Thoracic aorta endothelial cell (primary cell): ENCODE measurements at places on chromosomes 2 and 18. TPM values are rescaled to one million over a fixed set of nuclear protein-coding genes. Genes with fewer than 3 reads are reported as not detected.

Gene GPAT2
- total RNA-seq: 6.5 and 7.4 TPM in 2 replicates

Gene RESP18
- total RNA-seq: not detected in 2 replicates

Gene HOXD11
- total RNA-seq: not detected in 2 replicates

Gene ACTG2
- not detected in 2 replicates for total RNA-seq

Gene STEAP3
- 20.3 and 27.9 TPM in 2 replicates for total RNA-seq

Gene PAX3
- total RNA-seq: not detected in 2 replicates

Gene ZC3H6
- total RNA-seq: 3.7 and 4.5 TPM in 2 replicates

Gene KLHL14
- total RNA-seq: not detected in 2 replicates

Gene TRAF3IP1
- total RNA-seq: 8.5 and 10.4 TPM in 2 replicates

Gene TEX44
- not detected in 2 replicates for total RNA-seq

Gene TRPM8
- total RNA-seq: not detected in 2 replicates

Gene SLC4A3
- total RNA-seq: 0.13 and 0.22 TPM in 2 replicates

Gene ZNF804A
- total RNA-seq: under 0.01 TPM in 2 replicates

Gene REG3A
- total RNA-seq: not detected in 2 replicates

Gene TDRD15
- under 0.01 TPM in 1 of 2 replicates, not detected in the other for total RNA-seq

Gene GRP
- total RNA-seq: not detected in 2 replicates

Gene LMAN1
- 207 and 220 TPM in 2 replicates for total RNA-seq

Gene GALR1
- not detected in 2 replicates for total RNA-seq

Gene TCF4
- total RNA-seq: 406 and 456 TPM in 2 replicates

Gene ABCB11
- 0.50 and 0.53 TPM in 2 replicates for total RNA-seq

Gene PARD6G
- 1.3 and 1.6 TPM in 2 replicates for total RNA-seq

Gene MPV17
- total RNA-seq: 52.3 and 60.1 TPM in 2 replicates

Gene OTX1
- 0.27 and 0.36 TPM in 2 replicates for total RNA-seq

Gene FAHD2A
- total RNA-seq: 23.0 and 29.6 TPM in 2 replicates

Gene SCYGR7
- not detected in 2 replicates for total RNA-seq

Gene CROCC2
- total RNA-seq: not detected in 2 replicates

Gene ITGB6
- 0.07 and 0.13 TPM in 2 replicates for total RNA-seq

Gene MC4R
- total RNA-seq: not detected in 2 replicates

Gene MYO1B
- 45.5 and 84.6 TPM in 2 replicates for total RNA-seq

Gene ACTR1B
- 36.0 and 41.9 TPM in 2 replicates for total RNA-seq

Gene ACMSD
- not detected in 2 replicates for total RNA-seq

Gene KCNIP3
- total RNA-seq: 0.53 and 2.0 TPM in 2 replicates
